Fibroblast of lung (primary cell): ENCODE measurements at places on chromosomes 1 and 21. TPM values are rescaled to one million over a fixed set of nuclear protein-coding genes. Genes with fewer than 3 reads are reported as not detected.

FGR gene
- total RNA-seq: under 0.01 TPM in 1 of 2 replicates, not detected in the other

C1orf56 gene
- total RNA-seq: 2.8 and 3.5 TPM in 2 replicates

OR2T27 gene
- not detected in 2 replicates for total RNA-seq

OR2L2 gene
- under 0.01 TPM in 1 of 2 replicates, not detected in the other for total RNA-seq

CFAP74 gene
- total RNA-seq: 0.26 TPM in 1 of 2 replicates, not detected in the other

KCNAB2 gene
- 2.3 and 2.5 TPM in 2 replicates for total RNA-seq
